T-helper 17 cell (primary cell): ENCODE measurements at places on chromosomes 3 and 15.

GRCh38 chr3:52106951-52107611 lies 47.1 kb downstream of the POC1A start:
- no peak for DNase-seq

DNA sequence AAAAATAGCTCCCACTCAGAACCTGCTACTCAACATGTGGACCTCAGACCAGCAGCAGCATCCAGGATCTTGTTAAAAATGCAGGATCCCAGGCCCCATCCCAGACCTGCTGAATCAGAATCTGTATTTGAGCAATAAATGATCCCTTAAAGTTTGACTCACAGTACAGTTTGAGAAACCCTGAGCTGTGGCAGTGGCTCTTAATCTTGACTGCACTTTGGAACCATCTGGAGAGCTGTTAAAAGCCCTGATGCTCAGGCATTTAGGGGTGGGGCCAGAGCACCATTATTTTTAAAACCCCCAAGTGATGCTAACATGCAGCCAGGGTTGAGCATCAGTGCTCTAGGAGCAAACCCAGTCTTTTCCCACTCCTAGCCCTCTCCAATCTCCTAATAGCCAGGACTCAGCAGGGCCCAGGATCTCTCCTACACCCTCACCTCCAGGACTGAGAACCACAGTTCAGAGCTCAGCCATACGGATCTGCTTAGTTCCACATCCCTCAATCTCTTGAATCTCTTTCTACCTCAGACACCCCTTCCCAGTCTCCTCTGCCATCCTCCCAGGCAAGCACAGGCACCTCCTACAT lies 10.2 kb downstream of the RFTN1 start:
- DNase-seq, result no peak

- no peak for DNase-seq
Measured at GRCh38 chr15:84783493-84784251, 33.5 kb upstream of the ALPK3 start.

- DNase-seq, result no peak
Measured at GRCh38 chr15:74403991-74404563, 29.7 kb downstream of the SEMA7A start.

- DNase-seq, result no peak
Measured at GRCh38 chr3:164851905-164852304, 226.4 kb downstream of the SI start.

DNA sequence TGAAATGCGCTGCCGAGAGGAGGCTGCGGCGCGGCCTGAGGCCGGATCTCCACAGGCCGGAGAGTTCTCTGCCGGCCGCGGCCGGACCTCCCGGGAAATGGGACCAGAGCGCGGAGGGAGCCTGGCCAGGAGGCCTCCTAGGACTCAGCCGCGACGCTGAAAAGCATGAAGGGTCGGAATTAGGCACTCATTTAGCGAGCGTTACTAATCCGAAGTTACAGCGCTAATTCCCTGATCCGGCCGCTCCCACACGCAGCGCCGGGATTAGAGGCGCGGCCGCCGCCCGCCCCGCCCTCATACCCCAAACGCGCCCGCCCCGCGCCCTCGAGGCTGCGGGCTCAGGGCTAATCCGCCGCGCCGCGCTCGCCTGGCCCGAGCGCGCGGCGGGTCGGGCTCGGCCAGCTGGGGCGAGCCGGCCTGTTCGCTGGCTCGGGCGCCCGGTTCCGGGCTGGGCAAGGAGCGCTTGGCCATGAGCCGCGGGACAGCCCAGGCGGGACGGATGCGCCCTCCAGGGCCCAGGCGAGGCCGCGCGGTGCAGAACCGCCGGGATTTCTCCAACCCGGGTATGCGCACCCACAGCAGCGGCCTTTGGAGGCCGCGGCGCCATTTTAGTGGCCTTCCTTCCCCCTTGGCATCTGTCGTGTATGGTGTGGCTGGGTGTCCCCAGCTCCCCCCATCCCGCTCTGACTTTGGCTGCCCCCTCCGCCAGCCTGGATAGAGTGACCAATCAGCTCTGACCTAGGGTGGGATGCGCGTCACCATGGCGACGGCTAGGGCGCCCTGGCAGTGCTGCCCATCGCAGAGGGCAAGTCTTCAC lies 36.8 kb upstream of the POLG start:
- DNase-seq, result no peak

- DNase-seq, result no peak
Measured at GRCh38 chr15:76391847-76392246, 55.3 kb downstream of the ISL2 start.

DNA sequence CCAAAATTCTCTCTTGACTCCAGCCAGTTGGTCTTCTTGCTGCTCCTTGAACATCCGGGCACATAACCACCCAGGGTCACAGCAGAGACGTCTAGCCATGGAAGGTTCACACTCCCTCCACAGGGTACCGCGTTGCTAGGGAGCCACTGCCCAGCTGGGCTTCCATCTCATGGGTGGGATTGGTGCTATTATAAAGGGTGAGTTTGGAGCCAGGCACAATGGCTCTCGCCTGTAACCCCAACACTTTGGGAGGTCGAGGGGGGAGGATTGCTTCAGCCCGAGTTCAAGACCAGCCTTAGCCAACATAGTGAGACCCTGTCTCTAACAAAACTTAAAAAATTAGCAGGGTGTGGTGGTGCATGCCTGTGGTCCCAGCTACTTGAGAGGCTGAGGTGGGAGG lies 17.5 kb upstream of the SKOR1 start:
- DNase-seq, result no peak

DNA sequence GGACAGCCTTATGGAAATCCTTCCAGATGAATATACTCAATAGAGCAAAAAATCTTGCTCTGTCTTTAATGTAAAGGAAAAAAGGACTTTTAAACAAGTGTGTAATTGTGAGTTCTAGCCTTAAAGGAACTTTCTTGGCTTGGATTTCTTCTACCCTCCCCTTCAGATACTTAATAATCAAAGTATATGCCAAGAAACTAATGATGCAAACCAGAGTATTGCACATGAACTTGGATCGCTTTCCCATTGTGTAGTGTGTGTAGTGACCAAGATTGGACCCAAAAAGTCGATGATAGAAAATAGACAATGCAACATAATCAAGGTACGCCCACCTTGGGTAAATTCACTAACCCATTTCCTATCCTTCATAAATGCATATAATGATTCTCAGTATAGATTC lies 123.8 kb downstream of the TIGIT start:
- DNase-seq, result no peak

DNA sequence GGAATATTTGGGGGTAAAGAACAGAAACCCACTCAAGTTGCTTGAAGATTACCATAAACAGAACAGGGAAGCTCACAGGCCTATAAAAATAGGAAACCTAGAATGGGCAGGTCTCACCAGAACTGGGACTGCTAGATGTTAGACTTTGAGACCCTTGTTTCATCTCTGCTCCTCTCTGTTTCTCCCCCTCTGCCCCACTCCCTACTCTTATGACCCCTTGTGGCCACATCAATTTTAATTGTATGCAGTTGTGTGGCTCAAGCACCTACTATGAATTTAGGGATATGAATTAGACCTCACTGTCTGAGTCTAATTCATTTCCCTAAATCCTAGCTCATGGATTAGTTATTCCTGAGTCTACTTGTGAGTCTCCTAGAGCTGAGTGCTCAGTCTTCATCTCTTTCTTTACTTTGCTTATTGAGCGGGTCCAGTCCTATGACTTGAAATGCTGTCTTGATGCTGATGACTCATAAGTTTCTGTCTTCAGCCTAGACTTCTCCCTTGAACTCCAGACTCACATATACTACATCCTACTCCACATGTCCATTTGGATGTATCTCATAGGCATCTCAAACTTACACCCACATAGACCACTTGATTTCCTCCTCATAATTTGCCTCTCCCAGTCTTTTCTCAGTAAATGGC lies 78.7 kb downstream of the ITPR1 start:
- no peak for DNase-seq

DNA sequence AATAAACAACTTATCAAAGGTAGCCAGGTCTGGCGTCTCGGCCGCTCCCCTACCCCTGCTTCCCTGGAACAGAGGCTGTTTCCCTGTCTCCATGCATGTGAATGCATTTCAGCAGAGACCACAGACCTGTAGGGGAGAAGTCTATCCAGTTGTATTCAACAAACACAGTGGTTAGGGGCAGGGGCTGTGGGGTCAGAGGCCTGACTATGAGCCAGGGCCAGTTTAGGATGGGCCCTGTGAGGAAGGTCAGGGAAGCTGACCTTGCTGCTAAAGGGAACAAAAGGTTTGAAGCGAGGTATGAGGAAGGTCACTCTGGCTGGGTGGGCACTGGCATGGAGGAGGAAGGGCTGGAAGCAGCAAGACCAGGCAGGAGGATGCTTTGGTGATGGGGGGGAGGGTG lies 184.6 kb downstream of the XXYLT1 start:
- DNase-seq, result no peak

GRCh38 chr3:101193957-101194356 lies 126.4 kb downstream of the IMPG2 start:
- DNase-seq, result no peak

DNA sequence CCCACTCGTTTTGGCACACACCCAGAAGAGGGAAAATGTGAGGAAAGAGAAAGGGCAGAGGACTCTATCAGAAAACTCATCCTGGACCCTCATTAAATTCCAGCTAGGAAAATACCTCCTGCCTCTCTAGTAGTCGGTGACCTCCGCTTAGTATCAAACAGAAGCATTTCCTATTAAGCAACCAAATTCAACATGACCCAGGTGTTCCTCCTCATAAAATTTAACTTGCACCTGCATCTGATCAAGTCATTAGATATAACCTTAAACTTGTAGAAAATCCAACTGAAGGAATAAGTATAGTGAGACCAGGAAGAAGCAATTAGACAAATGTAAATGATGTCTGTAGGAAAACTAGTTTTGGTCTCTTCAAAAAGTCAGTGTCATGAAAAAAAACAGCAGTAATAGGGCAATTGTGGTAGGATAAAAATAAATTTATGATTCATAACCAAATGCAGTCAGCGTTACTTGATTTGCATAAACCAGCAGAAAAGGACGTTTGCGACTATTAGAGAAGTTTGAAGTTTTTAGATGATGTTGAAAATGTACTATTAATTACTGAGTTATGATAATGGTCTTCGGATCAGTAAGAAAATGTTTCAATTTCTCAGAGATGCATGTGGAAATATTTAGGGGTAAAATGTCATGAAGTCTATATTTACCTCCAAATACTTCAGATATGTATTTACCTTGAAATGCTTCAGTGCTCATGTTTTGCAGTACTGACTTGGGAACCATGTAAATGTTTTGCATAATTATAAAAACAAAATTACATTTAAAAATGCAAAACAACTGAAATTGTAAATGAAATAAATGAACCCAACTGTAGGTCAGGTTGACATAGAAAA lies 44.6 kb downstream of the LDHAL6B start:
- no peak for DNase-seq

GRCh38 chr3:100226712-100227429 lies 33.9 kb upstream of the TBC1D23 start:
- no peak for DNase-seq

DNA sequence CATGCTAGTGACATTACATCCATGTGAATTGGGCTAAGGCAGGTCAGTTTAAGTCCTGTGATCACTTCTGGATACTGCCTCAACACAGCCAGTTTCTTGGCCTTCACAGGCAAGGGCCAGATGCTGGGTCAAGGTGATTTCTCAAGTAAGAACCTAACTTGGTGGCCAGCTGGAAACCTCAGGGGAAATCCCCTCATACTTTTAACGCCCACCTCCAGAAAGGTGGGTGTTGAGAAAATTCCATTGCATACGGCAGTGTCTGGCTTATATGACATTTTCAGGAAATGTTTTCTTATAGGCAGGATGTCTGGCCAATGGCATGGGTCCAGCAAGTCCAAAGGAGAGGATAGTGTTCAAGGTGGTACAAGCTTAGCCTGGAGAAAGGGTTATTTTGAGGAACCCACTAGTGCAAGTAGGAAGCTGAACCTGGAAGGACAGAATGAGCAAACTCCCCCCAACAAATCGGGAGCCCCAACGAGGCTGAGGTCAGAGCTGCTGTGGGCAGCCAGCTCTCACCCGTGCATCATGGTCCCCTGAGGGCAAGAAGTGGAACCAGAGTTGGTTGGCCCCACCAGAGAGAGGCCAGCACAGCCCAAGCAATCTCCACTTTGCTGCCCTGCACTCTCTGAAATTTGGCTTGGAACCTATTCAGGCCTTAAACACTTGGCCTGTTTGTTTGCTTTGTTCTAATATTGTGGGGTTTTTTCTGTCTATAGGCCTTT lies 135.4 kb downstream of the PDE8A start:
- no peak for DNase-seq

- DNase-seq, result no peak
Measured at GRCh38 chr3:194404365-194405140, 5.5 kb upstream of the GP5 start.

- no peak for DNase-seq
Measured at GRCh38 chr15:77617476-77618230, 15.1 kb downstream of the LINGO1 start.

DNA sequence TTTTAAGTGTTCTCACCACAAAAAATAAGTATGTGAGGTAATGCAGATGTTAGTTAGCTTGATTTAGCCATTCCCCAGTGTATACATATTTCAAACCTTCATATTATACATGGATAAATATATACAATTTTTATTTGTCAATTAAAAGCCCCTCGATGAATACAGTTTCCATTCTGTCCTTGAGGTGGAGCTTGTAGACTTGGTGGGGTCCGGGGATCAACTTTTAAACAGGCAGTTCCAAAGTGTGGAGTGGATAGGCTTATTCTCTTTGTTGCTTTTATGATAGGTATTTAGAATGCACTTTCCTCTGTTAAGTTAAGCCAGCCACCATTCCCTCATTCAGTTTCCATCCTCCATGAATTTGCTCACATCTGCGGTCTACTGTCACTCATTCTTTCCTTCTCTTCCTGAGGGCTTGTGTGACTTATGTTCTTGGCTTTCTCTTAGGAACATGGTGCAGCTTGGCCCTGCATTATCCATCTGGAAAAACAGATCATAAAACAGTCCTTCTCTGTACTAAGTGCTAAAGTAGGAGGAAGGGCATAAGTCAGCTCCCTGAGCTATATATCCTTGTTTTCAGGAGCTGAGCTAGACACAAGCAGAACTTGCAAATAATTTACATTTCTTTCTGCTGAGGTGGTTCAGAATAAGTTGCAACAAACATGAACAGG lies 149.1 kb downstream of the NFKBIZ start:
- no peak for DNase-seq

DNA sequence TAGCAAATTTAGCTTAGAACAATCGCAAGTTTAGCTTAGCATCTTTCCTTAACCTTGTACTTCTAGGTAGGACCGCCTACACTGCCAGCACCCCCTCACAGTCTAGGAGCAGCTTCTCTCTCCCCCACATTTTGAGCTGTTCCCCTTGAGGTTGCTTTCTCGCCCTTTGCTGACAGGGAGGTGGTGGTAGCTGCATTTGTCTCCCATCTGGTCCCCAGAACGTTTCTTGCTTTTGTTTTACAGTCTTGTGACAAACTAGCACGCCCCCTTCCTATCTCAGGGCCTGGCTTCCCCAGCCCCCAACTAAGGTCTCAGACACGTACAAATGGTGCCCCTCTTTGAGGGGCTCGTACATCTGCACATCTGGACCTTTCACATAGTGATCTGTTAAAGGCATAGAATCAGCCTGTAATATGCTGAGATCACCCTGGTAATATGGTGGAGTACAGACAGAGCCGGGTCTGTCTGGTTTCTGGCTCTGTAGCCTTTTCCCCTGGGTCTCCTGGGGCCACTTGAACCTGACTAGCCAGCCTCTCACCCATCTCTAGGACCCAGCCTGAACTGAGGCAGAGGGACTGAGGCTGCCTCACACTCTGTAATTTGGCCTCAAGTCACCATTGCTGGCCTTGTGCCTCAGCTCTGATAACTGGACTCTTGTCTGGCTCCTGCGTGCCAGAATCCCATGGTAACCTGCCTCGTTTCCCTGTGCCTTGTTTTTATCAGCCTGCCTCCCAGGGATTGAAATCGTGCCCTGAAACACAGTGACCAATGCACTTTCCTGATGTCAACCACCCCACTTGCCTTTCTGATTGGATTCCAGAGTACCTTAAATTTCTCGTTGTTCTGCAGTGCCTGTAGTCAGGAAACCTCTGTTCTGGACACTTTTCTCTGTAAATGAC lies 27.7 kb downstream of the CRTC3 start:
- DNase-seq, result no peak
